ENCODE measurements at places on chromosomes 7 and 10.

- no peak for DNase-seq
Measured at GRCh38 chr10:31036209-31036608, 4.5 kb upstream of the ZNF438 start.

DNA sequence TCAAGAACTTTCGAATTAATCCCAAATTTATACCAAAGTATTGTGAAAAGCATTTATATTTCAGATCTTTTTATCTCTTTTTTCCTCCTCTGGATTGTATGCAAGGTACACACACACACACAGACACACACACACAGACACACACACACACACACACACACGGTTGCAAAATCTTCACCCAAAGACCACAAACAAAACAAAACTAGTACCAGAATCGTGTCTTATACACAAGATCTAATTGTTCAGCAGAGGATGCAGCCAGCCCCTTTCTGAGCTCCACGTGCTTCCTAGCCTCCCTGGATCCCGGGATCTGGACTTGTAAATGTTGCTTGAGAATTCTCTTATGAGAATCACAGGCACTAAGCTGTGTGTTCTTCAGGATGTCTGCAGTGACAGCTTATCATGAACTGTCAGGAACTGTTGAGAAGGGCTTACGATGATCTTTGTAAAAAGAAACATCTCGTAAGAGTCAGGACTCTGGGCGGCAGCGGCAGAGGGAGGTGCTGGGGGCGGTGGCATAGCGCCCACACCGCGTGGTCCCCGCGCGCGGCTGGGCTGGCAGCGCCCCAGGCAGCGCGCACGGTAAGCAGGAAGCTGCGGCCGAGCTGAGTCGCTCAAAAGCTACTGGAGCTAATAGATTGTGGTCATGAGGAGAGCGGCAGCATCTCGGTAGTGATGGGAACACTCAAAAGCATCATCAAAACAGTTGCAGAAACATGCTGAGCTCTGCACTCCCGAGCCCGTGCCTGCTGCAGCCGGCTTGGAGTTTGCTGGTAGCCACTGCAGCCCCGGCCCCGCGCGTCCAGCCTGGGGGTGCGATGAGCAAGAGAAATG lies 277.6 kb downstream of the GATA3 start:
- peak; percentile 85 for DNase-seq

GRCh38 chr7:130695840-130696239 lies 9.5 kb upstream of the TSGA13 start:
- DNase-seq = no peak

DNA sequence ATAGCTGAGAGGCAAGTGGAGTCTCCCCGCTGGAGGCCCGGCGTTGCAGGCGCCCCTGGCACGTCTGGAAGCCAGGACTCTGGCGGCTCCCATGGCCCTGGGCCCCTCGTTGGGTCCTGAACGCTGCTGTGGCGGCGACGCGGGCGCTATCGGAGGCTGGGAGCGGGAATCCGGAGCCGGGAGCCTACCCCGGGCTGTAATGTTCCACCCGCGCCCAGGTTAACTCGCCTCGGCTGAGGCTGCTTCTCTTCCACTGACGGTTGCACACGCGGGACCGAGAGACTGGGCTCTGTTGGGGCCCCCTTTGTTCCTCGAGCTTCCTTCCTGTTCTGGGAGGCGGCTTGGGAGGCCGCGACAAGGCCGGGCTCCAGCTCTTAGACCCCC lies 1.3 kb upstream of the HOXA5 start:
- no peak for DNase-seq

DNA sequence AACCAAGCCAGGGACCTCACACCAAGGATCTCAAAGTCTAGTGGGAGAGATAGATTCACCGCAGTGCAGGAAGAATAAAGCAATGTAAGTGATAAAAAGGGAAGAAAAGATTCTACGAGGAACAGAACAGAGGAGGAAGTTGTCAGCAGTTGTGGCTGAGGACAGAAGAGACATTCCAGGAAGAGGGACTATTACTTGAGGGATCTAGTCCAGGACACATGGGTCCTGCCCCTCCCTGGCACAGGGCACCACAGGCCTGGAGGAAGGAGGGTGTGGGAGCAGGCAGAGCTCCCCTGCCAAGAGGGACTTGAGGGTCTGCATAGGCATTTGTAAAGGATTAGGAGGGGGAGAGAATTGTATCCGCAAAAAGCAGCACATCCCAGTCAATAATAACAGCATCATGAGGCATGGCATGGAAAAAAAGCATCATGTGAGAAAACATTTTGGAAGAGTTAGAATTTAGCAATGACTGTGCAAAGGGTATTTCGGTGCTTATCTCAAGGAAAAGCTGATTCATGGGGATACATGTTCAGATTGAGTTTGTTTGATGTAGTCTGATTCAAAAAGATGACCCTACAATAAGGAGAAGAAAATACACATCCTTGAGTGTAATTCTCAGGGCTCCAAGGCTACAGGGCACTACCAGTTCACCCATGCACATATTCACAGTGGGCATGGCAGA lies 12.7 kb downstream of the C10orf71 start:
- DNase-seq = no peak

- no peak for DNase-seq
Measured at GRCh38 chr7:74625446-74625845, 32.1 kb upstream of the GTF2I start.

GRCh38 chr10:79904671-79905321 lies 44.1 kb downstream of the SFTPD start:
- DNase-seq = peak; percentile 66

- peak; percentile 4 for DNase-seq
Measured at GRCh38 chr7:30925913-30926312, 14.3 kb downstream of the AQP1 start.

DNA sequence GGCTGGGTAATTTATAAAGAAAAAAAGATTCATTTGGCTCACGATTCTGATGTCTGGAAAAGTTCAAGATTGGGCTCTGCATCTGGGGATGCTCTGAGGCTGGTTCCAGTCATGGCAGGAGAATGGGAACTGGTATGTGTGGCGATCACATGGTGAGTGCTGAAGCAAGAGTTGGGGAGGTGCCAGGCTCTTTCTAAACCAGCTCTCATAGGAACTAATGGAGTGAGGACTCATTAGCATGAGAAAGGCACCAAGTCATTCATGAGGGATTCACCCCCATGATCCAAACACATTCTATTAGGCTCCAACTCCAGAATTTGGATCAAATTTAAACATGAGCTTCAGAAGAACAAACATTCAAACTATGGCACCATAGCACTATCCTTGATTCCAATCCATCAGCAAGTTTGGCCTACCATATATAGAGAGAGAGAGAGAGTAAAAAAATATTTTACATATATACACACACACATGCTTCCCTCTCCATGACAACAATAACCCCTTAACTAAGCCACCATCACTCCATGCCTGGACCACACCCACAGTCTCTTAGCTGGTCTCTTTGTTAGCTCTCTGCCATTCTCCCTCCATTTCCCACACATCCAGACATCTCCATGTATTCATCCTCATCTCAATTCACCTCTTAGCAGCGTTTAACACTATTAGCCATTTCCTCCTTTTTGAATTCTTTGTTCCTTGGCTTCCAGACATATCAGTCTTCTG lies 57.9 kb downstream of the NPY start:
- no peak for DNase-seq

- DNase-seq = no peak
Measured at GRCh38 chr7:1942243-1942940, 272.3 kb downstream of the ELFN1 start.

DNA sequence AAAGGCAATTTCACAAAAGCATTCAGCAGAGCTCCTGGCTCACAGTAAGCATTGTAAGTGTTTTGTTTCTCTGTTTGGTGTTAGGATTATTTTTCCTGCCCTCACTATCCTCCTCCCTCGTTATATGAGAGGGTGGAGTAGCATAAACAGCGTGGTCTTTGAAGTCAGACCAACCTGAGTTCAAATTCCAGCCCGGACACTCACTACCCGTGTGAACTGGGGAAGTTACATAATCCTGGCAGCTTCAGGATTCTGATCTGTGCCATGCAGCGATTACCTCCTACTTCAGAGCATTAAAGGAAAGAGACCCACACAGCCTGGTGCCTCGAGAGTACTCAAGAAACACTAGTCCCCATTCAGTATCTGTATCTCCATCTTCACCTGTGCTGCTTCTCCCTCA lies 386.5 kb downstream of the INHBA start:
- no peak for DNase-seq

DNA sequence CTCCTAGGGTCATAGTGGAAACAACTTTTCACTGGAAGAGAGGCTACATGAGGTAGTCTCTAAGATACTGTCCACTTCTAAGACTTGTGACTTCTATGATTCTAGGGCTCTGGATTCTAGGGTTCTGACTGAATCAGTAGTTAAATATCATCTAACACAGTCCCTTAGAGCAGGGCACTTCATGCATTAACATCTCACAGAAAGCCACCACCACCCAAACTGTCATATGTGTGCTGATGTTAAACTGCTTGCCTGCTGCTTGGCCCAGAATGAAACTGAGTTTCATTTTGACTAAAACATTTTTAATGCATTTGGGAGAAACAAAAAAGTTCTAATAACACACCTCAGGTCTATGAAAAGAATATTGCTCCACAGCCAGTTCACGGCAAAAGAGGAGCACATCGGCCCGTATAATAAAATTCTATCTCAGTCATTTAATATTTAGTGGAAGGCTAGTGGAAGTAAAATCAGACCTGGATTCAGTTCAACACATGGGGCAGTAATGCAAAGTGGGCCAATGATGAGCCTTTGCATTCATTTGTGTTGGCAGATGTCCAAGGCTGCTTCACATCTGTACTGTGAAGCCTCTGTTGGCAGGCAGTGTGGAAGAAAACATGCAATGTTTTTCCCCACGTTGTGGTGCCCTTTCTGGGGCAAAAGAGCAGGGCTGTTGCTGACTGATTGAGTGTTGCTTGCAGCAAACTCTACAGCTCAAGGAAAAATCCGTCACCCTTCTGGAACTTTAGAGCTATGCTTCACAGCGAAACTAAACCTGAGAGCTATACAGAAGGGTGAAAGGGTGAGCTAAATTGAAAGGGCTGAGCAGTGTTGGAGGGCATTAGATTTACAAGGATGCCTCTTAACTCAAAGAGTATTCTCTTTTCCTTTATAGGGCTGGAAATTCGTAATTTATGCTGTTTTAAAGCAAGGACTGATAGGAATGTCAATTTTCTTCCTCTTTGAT lies 33.5 kb upstream of the AUTS2 start:
- no peak for DNase-seq

DNA sequence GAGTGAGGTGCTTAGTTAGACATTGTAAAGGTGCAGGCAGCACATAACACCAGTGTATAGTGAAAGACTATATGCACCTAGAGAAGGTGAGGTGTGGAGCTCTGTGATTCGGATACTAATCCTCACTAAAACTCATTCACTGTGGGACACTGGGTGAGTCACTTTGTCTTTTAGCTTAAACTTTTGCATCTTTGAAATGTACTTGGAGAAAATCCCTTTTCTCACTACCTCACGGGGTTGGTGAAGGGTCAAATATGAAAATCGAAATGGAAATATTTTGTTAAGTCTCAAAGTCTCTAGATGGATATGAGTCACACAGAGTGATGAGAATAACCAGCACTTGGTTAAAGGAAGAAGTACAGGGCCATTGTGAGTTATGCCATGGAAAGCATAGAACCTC lies 38.0 kb downstream of the MDFIC start:
- DNase-seq = no peak

DNA sequence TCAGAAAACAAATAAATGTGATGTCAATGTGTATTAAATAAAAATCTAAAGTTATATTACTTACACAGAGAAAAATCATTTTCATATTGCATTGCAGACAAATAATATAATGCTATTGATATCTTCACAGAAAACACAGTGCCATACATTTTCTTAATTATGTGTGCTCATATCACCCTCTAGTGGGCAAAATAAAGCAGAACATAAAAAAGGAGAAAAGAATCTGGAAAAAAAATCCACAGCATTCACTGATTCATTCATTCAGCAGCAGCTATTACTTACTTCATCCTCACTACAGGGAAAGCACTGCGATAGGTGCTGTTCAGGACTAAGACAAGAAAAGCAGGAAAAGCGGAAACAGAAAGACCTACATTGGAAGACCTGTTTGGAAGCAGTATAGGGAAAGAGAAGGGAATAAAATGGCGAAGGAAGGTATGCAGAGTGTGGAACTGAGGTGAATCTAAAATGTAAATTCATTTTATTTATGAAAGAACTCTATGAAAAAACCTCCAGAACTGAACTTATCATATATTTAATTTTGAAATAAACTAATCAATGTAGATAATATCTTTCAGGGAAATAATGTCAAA lies 73.2 kb downstream of the POT1 start:
- no peak for DNase-seq

DNA sequence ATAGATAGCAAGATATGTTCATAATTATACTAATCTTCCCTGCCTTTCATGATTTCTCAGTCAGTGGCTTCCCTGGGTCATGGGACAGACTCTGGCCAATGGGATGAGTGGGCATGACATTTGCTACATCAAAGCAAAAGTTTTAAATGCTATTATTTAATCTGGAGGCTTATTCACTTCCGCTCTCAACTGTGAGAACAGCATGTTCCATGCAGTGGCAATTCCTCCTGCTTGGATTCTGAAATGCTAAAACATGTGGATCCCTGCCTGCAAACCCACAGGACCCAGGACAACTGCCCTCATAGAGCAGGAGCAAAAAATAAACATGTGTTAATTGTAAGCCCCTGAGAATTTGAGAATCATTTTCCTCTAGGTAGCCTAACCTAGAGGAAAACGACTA lies 1412.4 kb upstream of the CELF2 start:
- no peak for DNase-seq

DNA sequence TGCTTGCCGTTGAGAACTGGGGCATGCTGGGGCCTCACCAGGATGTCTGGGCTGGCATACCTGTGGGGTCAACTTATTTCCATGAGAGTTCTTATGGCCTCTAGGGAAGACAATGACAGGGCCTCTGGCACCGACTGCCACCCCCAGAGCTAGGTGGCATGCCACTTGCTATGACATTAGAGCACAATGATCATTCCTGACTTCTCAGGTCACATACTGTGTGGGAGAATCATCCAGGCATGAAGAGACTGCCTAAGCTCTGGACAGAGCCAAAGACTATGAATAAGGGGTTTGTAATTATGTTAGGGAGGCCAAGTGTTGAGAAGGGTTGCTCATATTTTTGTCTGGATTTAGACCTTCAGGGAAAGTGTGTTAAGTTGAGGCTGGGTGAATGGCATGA lies 97.5 kb downstream of the PTPN20 start:
- DNase-seq = no peak

- DNase-seq = no peak
Measured at GRCh38 chr7:50333221-50333651, 28.7 kb downstream of the IKZF1 start.

GRCh38 chr7:97851683-97852082 lies 20.5 kb downstream of the ASNS start:
- DNase-seq = no peak

DNA sequence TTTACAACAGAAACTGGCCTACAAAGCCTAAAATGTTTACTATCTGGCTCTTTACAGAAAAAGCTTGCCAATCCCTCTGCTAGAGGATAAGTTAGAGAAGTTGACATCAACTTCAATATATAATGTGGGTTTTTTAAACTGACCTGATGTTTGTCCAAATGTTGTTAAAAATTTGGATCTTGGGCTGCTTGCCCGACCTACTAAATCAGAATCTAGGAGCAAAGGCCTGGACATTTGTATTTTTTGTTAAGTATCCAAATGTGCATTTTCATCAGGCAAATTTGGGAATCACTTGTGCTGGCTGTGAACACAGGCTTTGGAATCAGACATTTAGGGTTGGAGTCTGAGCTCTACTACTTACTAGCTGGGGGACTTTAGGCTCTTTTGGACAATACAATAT lies 252.7 kb upstream of the CSTF2T start:
- DNase-seq = no peak

GRCh38 chr7:44411306-44411705 lies 79.2 kb downstream of the NUDCD3 start:
- DNase-seq = no peak

GRCh38 chr10:62594093-62594520 lies 210.4 kb upstream of the ADO start:
- DNase-seq = peak; percentile 60

GRCh38 chr7:90574146-90574819 lies 21.8 kb upstream of the CDK14 start:
- DNase-seq = no peak
